HL-60 (cell line): ENCODE measurements at places on chromosomes 11 and 22.
A peak's percentile ranks its signal among the peaks of the same experiment; 100 is the strongest.

DNA sequence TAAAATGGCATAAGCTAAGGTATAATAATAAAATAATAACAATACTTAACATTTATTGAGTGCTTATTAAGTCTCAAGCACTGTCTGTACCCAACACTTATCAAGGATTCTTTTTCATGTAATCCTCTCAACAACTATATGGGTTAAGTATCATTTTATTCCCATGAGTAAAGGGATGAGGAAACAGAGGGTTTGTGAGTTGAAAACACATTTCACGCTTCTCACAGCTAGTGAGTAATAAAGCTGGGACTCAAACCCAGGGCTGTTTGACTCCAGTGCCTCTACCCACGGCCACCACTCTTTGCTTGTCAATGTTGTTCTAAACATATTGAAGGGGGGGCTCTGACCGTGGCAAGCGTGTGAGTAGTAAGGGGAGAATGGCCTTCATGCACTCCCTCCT is 8.7 kb downstream of the CD3E start:
- no peak for DNase-seq

DNA sequence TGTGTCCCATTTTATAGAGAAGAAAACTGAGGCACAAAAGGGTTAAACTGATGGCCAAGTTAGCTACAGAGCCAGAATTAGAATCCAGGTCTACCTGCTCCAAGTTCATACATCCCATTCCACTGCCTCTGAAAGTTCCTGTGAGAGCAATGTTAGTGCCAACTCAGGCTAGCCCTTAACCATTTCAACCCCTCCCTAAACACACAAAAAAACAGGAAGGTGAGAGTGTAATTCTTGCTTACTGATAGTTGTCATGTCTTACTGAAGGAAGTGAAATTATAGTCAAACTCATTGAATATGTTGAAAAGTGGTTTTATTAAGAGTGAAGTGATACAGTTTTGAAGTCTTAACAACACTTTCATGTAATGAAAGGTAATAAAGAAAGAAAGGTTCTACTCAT is 2.9 kb upstream of the E2F8 start:
- DNase-seq = peak; percentile 45

GRCh38 chr11:19607656-19608360 is 104.8 kb upstream of the NAV2 start:
- DNase-seq = no peak

- no peak for DNase-seq
Measured at GRCh38 chr22:29702931-29703501, 16.8 kb upstream of the CABP7 start.

GRCh38 chr22:42560781-42561180 is 7.0 kb downstream of the SERHL2 start:
- no peak for DNase-seq

GRCh38 chr11:94450048-94450447 is 43.6 kb downstream of the MRE11 start:
- no peak for DNase-seq

DNA sequence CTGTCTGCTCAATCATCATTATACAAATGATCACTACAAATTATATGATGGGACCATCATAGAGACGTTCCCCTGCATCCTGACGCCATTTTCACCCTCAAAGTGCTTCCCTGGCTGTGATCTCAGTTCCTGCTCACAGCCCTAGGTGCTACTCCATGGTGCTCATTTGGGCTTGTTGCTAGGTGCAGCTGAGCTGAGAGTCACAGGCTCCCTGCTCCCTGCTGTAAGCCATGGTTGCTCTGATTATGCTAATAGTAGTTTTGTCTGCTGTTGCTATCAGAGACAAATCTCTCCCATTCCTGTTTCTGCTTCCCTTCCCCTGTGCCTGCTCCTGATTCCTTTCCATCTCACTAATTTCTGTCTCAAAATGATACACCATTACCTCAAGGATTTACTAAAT is 474.3 kb downstream of the METTL15 start:
- no peak for DNase-seq

DNA sequence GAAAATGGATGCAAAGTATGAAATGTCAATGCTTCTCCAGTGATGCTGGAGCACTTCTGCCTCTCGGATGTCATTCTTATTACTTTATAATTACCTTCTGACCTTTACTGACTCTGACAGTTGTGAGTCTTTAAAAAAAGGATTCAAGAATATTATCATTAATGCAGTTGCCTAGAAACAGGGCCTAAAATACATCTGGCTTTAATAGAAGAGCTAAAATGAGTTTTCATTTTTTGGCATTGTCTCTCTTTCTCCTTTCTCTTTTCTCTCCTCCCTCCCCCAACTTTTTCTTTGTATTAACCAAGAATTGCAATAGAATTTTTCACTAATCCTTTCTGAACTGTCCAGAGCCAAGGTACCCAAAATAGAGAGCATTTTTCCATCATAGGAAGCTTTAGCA is 45.9 kb downstream of the FDX1 start:
- no peak for DNase-seq

GRCh38 chr11:69186316-69187260 is 30.9 kb downstream of the SMIM38 start:
- DNase-seq = no peak

DNA sequence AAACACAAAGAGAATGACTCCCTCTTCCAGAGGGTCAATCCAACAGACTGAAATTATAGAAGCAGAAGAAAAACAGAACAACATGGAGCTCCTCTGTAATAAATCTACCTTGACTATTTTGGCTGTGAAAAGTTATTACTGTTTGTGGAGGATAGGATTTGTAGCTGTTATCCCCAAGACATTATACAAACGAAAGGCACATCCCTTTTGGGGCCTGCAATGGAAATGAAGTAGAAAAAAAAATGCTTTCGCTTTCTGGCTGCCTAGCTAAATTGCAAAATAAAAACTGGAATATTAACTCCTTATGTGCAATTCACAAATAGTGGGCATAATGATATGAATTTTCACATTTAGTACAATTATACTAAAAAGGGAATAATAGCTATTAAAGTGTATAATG is 123.8 kb upstream of the CCDC179 start:
- no peak for DNase-seq

DNA sequence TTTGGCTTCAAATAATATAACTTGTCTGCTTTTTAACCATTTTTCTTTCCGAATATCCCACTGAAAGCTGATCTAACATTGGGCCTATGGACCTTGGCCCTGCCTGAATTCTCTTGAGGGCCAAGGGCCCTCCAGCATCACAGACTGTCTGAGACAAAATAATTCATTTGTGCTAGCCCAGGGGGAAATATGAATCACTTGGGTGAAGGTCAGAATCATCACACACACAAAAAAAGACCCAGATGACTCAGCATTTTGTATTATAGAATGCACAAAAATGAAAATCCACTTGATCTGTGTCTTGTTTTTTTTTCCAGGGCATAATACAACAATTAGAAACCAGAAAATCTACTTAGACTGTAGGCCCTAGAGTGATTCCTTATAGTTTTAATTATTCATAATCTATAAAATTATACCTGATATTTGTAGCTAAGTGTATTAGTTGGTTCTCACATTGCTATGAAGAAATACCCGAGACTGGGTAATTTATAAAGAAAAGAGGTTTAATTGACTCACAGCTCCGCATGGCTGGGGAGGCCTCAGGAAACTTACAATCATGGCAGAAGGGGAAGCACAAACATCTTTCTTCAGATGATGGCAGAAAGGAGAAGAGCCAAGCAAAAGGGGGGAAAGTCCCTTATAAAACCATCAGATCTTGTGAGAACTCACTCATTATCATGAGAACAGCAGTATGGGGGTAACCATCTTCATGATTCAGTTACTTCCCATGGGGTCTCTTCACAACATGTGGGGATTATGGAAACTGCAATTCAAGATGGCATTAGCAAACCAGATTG is 15.6 kb upstream of the RDX start:
- DNase-seq = no peak

GRCh38 chr11:131762346-131763110 is 392.1 kb downstream of the NTM start:
- DNase-seq = no peak

- no peak for DNase-seq
Measured at GRCh38 chr22:26804911-26805539, 147.6 kb downstream of the MIAT start.

DNA sequence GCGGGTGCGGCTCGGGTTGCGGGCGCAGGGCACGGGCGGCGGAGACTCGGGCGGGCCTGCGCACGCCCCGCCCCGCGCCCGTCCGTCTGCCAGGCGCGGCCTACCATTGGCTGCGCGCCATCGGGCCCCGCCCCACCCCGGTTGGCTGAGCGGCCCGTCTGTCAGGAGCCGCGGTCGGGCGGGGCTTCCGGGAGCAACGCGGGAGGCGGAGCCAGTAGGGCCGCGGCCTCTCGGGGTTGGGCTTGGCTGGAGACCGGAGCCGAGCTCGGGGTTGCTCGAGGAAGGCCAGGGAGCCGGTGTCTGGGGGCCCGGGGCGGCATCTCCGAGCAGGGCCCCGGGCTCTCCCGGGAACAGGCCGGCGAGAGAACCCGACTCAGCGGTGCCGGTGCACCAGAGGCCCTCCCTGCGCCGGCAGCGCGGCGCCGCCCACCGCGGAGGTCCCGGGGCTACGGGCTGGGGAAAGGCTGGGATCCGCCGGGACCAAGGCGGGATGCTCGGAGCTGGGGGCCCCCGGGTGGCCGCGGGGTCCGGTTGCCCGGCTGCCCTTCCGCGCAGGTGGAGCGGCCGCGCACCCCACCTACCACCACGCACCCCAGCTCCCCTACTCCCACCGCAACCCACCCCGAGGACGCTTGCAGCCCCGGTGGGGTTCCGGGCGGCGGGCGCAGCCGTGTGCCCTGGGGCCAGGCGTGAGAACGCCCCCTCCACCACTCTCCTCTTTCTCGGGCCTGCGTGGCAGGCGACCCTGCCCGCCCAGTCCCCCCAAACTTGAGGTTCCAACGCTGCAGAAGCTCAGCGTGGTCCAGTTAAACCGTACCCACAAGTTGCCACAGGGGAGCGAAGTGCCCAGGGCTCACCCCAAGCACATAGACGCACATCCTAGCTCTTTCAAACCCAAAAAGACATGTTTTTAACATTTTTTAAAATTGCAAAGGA is at the start of gene HRAS:
HRAS (minus strand) TSS at position 58 of the 936 bp plus-strand sequence.
- DNase-seq = peak; percentile 88

DNA sequence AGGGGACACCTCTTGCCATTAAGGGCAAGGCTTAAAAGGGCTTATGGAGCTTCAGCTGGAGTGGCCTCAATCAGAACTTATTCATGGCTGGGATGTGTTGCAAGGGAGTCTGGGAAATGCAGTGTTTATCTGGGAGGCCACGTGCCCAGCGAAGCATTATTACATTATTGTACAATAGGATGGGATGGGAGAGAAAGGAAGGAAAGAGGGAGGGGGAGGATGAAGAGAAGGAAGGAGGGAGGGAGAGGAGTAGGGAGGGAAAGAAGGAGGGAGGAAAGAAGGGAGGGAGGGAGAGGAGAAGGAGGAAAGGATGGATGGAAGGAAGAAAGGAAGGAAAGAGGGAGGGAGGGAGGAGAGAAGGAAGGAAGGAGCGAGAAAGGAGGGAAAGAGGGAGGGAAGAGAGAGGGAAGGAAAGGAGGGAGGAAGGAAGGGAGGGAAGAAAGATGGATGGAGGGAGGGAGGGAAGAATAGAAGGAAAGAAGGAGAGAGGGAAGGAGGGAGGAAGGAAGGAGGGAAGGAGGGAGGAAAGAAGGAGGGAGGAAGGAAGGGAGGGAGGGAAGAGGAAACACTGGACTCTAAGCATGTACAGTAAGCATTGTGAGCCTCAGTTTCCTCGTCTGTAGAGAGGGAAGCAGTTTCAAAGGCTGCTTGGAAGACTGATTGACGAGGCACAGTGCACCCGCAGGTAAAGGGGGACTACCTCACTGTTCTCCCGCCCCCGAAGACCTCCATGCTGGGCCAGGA is 62.2 kb downstream of the MYEOV start:
- DNase-seq = no peak

DNA sequence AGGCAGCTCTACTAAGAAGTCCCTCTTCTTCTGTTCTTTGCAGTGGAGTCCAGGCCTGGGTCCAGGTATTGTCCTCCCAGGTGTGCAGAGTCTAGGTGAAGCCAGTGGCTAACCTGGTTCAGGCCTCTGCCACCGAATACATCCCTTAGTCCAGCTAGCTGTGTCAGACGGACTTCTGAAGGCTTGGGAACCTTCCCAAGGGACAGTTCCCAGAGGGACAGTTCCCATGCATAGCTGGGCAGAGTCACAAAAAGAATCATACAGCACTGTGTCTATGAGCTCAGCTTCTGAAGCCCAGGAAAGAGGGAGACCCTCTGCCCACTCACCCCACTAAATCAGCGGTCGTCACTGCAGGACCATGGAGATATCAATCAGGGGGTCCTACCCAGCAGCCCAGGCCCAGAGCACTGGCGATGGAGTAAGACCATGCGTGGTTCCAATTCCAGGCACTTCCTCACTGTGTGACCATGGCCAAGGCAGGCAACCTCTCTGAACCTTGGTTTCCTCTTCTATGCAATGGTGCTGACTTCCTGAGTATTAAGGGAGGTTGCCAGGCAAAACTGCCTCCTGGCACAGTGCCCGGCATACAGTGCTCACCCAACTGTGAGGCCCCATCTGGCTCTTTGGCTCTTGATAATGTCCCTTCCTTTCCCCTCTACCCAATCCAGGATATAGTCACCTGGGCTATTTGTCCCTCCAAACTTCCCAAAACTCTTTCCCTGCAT is 3.4 kb downstream of the MS4A10 start:
- no peak for DNase-seq

GRCh38 chr11:130396965-130397364 is 31.4 kb downstream of the ADAMTS8 start:
- DNase-seq = no peak

DNA sequence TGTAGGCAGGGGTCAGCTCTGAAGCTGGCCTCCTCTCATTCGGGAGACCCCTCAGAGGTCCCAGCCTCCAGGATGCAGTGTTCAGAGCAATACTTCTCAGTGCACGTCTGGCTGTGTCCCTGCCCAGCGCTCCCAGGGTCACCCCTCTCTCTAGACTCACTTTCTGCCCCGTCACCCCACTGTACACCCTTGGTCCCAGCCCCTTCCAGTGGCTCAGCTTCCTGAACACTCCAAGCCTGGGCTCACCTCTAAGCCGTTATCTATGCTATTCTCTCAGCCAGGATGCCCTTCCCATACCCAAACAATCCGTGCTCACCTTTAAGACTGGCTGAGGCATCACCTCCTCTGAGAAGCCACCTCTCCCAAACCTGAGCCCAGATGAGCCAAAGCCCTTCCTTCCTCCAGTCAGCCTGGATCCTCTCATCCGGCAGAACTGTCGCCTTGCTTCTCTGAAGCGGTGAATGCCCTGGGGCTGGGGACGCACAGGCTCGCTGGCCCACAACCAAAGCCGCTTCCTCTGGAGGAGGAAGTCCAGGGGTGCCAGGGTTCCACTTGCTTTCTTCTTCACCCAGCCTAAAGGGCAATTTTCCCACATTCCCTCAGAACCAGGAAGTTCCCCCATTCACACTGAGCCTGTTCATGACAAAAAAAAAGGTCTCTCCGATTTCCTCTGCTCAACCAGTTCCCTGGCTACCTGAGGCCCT is 13.7 kb upstream of the CDKN1C start:
- peak; percentile 71 for DNase-seq

GRCh38 chr22:27153386-27153785 is 496.0 kb downstream of the MIAT start:
- DNase-seq = no peak
